Effector memory CD4-positive, alpha-beta T cell (primary cell): ENCODE measurements at places on chromosomes 5 and 9.

- no peak for DNase-seq
Measured at GRCh38 chr9:14511452-14511851, 181.8 kb downstream of the ZDHHC21 start.

DNA sequence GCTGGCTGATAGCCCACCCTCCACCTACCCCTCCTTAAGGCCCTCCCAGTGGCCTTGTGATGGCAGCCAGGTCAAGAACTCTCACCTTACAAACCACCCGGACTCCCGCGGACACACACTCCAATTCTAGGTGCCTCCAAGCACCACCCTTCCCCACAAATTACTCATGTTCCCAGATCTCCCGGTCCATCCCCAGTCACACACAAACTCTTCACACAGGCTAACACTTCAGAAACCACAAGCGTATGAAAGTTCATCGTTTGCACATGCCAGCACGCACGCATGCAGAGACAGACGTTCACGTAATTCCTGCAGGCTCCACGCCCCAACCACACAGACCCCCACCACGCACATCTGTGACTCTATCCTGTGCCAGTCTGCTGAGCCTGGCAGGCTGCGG is 18.0 kb downstream of the NR5A1 start:
- DNase-seq = no peak

DNA sequence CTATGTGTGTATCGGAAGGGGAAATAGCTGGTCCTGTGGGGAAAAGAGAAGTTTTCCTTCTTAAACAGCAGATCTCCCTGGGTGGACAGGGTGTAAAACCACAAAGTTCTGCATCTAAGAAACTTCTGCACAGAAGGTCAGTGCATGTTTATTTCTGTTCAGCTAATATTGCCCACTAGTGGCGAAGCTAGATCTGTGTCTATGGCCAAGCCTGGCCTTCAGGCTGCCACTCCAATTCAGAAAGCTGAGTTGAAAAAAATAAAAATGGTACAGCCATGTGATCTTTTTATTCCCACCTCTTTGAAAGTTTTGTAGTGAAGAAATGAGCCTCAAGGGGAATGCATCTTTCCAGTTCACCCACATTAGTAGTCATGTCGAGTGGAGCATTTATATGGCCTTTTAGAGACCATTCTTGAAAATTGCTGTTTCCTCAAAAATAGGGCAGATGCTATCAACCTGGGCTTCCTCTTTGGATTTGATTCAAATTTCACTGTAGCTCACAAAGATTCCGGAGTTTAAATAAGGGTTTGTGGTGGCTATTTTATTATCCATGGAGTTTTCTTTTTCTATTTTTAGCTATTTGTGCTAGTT is 488.0 kb downstream of the PRELID2 start:
- DNase-seq = no peak

DNA sequence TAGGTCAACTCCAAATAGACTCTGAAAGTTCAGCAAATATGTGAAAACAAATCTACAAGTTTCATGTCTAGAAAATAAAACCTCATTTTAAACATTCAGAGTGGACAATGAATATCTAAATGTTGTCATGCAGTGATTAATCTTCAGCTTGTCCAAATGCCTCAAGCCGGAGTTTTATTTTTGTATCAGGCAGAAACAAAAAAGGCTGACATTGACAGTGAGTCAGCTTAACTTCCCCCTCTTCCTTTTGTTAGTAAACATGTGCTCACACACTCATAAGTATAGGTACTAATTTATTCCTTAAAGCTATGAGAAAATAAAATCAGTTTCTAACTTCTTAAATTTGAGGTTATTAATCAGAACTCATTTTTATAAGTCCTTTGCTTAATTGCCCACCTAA is 467.9 kb upstream of the DAB2 start:
- no peak for DNase-seq

- no peak for DNase-seq
Measured at GRCh38 chr9:72149231-72149975, at the start of gene GDA. GDA (plus strand) TSS chr9:72149440; CDS start chr9:72149560, 120 bp downstream.

GRCh38 chr5:100644185-100644584 is 109.0 kb downstream of the FAM174A start:
- no peak for DNase-seq

DNA sequence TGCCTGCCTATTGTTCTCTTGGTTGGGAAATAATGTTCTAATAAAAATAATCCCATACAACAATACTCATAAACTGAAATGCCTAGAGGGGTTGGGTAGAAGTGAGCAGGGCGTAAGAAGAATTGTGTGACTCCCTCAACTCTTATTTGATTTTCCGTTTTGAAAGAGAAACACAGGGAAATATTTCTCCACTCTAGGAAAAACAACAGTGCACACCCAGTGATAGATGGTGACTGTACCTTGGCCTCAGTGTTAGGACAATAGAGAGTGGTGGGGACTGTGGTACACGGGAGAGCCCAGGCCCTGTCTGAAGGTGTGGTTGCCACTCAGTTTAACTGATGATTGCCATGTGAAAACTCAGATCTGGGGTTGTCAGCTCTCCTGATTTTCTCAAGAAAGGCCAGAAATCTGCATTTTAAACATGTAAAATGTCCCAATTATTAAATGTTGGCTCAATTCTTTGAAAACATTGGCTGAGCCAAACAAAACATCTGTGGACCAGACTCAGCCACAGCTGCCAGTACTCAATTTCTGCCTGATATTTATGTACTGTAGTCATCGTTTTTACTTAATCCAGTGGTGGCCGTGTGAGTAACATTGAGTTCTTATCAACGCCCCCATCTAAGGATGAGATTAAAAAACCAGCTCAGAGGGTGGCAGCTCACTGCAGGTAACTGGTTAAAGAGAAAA is 103.8 kb upstream of the ZNF618 start:
- DNase-seq = no peak

- no peak for DNase-seq
Measured at GRCh38 chr5:93582677-93583438, at the start of gene NR2F1. NR2F1 (plus strand) TSS chr5:93583222; CDS start chr5:93585024, 1,802 bp downstream.

DNA sequence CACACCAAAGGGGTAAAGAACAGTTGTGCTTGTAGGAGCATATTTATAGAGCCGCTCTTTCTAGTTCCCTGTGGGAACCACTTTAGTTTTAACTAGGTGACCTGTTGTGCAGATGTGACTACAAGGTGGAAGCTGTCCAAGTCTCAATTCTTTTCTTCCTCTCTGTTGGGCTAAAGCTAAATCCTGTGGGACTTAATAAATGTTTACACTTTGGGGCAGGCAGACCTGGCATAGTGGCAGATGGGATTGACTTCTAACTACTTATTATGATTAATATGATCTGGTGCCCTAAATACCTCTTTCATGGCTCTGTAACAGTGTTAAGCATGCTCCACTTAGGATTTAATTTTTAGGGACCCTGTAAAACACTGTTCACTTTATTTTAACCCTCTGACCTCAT is 265.3 kb downstream of the KCTD16 start:
- no peak for DNase-seq

DNA sequence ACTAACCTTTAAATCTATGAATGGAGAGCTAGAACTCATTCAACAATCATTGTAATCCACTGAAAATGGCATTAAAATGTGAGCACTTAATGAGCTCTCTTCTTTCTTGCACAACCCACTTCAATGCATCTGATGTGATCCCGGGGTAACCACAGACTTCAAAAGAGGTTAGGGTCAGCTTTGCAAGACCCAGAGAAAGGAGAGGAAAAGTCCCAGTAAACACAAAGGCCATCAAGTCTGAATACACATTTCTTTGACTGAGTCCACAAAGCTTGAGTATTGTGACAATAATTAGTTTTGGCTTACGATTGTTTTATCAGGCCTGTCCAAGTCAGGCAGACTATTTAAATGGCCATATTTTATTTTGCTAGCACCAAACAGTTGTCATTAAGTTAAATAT is 148.8 kb upstream of the ZNF608 start:
- no peak for DNase-seq

- no peak for DNase-seq
Measured at GRCh38 chr9:95857124-95857523, 18.4 kb upstream of the ERCC6L2 start.

DNA sequence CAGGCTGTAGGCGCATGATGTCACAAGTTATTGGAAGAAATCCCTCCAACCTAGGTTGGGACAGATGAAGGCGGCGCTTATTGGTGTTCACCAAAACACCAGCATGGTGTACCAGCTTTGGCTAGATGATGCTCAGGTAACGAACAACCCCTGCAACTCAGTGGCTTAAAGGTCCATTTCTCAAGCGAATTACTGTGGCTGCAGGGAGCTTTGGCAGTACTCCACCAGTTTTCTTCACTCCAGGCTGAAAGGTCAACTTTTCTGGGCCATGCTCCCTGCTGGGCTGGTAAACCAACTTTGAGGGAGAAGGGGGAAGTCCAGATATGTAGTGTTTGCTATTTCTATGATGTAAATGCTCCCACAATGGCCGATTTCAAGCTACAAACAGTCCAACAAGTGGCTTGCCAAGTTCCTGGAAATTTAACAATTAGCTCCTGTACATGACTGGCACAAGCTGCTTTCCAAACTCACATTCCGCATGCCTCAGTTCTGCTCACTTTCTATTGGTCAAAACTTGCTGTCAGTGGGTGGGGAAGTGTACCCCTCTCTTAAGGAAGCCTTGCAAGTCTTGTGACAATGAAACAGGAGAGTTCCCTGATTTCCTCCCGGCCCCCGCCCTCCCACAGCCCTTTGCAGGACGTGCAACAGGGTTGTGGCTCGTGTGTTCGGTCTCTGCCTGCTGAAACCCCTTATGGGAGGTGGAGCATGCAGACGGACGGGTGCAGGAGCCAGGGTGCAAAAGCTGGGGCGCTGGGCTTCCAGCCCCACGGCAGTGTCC is 588 bp upstream of the ZBED3 start:
- DNase-seq = no peak

- no peak for DNase-seq
Measured at GRCh38 chr5:88653471-88653870, 229.5 kb downstream of the MEF2C start.
